Progenitor cell of endocrine pancreas (in vitro differentiated cells): ENCODE measurements at places on chromosomes 12 and 14. TPM values are rescaled to one million over a fixed set of nuclear protein-coding genes. Genes with fewer than 3 reads are reported as not detected.

DNA sequence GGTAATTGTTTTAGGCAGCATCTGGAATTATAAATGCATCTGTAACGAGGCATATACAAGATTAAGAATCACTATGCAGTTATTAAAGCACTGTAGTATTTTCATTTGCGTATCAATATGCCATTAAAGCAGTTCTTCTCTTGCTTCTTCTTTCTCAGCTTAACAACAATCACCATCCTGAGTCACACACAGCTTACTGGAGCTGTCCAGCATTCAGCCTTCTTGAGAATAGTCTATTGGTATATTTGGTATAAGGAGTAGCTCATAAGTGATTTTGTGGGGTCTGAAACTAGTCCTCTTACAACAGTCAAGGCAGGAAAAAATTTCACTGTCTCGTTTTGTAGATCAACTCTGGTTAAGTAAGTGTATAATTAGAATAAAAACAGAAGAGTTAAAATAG lies 523.0 kb upstream of the FOXG1 start:
- H3K27ac ChIP-seq: no peak overlapping the region
- no peaks in the 10 kb centered on the region for H3K36me3 ChIP-seq
- H3K4me3 ChIP-seq: no peak overlapping the region
- H3K4me1 ChIP-seq: no peaks in the 10 kb centered on the region
- no peak for DNase-seq

SALL2 gene
- total RNA-seq: 83.5 and 89.2 TPM in 2 replicates

KRT71 gene
- not detected in 2 replicates for total RNA-seq

SERPINA3 gene
- 5.2 and 8.0 TPM in 2 replicates for total RNA-seq
